Foreskin keratinocyte (primary cell): ENCODE measurements at places on chromosomes 5 and 9.

GRCh38 chr9:120925535-120926396 is 830 bp downstream of the TRAF1 start:
- peak; percentile 52 for DNase-seq

- no peak for DNase-seq
Measured at GRCh38 chr5:53368966-53369605, 111.3 kb upstream of the FST start.

DNA sequence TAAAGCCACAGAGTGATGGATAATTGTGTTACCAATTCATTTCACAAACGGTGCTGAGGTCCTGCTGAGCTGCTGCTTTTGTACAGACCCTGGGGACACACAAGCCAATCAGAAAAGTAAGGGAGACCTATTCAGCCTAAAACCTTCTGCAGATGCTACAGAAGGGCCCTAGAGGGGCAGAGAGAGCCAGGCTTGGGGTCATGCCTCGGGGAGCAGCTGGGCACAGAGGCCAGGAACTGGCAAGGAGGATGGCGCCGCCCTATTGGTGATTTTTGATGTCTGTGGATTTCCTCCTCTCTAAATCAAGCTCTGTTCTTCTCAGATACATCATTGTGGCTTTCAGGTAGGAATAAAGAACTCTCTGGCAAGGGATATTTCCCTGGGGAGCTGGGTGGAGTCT is 181.9 kb downstream of the ZNF462 start:
- no peak for DNase-seq

DNA sequence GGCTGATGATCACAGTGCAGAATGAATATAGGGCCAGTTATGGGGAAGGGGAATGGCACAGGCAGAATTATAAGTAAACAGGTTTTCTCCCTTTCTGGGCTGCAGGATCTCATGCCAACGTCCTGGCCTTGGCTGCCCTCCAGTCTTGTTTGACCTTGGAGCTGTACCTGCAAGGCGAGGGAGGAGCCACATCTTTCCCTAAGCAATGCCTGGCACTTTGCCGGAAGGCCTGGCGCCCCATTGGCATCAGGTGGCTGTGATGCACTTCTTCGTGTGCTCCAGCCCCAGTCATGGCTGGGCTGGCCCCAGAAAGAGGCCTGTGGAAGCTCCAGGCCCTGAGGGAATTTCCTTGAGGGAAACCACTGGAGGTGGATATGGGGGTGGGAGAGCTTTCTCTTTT is 16.7 kb upstream of the IQGAP2 start:
- DNase-seq = no peak

DNA sequence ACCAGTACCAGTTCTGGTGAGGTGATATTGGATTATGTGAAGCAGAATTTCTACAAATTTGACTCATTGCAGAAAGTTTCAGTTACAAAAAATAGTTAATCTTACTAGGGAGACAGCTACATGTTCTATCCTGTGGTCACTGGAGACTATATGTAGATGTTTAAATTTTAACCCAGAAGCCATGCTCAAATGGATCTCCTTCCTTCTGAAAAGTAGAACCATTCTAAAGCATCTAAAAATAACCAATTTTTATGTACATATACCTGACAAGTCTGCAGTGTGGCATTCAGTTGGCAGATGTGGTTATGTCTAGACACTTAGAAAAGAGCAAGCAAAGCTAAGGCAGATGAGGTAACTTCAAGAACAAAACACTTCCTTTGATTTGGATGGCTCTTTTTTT is 65.5 kb upstream of the POU4F3 start:
- DNase-seq = no peak

- no peak for DNase-seq
Measured at GRCh38 chr5:87946271-87946670, 322.4 kb downstream of the TMEM161B start.

- DNase-seq = peak; percentile 72
Measured at GRCh38 chr5:151686674-151687407, at the start of gene SPARC. SPARC (minus strand) TSS chr5:151686915; CDS start chr5:151676188, 10,727 bp downstream.

DNA sequence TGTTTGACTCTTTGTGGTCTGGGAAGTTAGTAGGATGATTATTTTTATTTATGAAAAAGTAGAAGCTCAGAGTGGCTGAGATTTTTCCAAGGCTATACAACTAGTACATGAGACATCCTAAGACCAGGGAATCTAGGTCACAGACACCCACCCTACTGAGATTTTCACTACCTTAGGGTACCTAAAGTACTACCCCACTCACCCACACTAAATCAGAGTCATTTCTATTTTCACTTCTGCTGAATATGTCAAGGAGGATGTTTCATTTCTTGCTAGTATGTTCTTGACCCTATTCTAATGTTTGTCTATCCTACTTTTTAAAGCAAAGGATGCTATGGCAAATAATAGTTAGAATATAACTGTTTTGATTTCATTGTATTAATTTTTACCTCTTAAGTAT is 206.0 kb downstream of the ATP10B start:
- no peak for DNase-seq

- DNase-seq = no peak
Measured at GRCh38 chr5:178781936-178782335, 51.5 kb upstream of the ZNF354A start.

GRCh38 chr5:43685252-43685950 is 82.4 kb downstream of the NNT start:
- no peak for DNase-seq

- peak; percentile 61 for DNase-seq
Measured at GRCh38 chr9:113674436-113674835, 201.7 kb upstream of the ZNF618 start.
